RWPE1 (cell line): ENCODE measurements at places on chromosomes 13 and 19.
A peak's percentile ranks its signal among the peaks of the same experiment; 100 is the strongest.

DNA sequence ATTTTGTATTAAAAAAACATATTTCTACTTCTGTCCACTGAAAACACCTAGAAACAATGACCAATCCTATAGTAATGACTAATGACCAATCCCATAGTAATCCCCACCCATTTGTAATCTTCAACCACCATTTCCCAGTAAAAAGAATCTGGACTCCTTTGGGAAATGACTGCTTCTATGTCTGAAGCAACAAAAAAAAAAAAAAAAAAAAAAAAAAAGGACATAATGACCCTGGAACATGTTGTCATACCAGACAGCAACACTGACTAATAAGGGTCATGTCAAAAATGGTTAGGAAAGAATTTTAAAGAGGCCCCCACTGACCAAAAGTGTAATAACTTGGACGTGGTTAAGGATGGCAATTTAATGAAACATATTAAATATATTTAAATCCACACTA lies 88.3 kb downstream of the TUBA3C start:
- no peak for DNase-seq

DNA sequence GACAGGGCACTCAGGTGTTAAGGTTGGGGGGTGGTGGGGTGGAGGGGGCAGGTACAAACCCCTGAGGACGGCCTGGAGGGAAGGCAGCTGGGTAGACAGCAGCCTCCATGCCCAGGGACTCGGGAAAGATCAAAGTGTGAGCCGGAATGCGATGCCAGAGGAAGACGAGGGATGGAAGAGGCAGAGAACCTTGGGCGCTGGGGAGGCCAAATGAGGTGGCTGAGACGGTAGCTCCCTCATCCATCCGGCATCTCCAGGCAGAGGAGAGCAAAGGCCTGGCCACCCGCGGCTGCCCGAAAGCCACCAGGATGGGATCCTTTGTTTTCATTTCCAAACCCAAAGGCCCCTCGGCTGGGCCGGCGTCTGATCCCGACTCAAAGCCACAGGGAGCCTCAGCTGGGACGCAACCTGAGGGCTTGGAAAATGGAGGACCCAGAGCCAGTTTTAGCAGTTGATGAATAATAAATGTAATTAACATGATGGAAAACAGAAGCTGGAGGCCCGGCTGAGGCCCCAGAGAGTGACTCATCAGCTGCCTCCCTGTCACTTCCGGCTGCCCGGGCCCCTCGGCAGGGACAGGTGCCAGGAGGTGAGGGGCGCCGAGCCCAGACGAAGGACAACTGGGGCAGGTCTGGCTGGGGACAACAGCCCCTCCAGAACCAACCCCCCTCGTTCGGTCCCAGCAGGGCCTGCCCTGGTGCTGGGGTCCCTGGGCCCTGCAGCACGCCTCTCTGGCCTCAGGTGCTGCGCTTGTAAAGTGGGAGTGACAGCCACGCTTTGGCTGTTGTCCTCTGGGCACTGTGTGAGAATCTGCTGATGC lies 61.6 kb downstream of the CEBPG start:
- DNase-seq = peak; percentile 14

GRCh38 chr19:1035998-1036621 lies 3.8 kb upstream of the ABCA7 start:
- no peak for DNase-seq

GRCh38 chr13:111634410-111634809 lies 314.0 kb downstream of the TEX29 start:
- DNase-seq = no peak

DNA sequence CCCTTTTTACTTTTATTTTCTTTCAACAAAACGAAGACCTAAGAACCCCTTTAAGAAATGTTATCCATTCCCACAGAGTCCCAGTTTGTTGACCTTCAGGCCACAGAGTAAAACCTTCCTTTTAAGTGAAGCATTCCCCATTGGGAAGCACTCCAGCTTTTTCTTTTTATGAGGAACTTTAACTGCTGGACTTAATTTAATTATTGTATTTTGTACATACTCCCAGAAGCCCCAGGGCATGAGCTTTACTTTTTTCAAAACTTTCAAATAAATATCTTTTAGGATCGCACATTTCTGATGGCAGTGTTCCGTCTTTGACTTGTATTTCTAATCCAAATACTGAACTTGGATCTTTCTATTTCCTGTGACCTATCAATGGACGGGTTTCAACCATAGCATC lies 68.9 kb downstream of the ZIC5 start:
- DNase-seq = no peak
